ENCODE measurements at places on chromosomes 11 and 22.

DNA sequence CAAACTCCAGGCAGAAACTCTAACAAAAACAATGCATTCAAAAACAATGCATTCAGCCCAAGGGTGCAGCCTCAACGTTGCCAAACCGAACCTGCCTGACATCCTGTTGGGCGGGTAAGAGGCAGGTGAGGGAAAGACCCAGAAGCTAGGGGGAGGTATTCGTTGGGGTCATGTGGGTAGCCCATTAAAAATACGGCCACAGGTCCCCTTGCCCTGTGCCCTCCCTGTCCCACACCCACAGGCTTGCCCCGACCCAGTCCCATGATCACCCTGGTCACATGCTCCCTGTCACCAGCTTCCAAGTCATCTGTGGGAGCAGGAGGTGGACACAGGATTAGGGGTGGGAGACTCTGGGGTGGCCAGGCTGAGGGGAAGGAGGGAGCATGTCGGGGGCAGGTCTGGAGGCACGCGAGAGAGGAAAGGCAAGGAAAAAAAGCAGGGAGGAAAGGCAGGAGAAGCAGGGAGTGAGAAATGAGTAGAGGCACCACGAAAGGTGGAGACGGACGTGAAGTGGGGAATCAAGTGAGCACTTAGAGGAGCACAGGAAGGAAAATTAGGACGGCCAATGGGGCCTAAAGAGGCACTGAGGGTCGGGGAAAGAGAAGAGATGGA, 683 bp downstream of the PLA2G6 start:
- DNase-seq = no peak

GRCh38 chr11:11366793-11367192, 13.7 kb upstream of the CSNK2A3 start:
- DNase-seq = no peak

DNA sequence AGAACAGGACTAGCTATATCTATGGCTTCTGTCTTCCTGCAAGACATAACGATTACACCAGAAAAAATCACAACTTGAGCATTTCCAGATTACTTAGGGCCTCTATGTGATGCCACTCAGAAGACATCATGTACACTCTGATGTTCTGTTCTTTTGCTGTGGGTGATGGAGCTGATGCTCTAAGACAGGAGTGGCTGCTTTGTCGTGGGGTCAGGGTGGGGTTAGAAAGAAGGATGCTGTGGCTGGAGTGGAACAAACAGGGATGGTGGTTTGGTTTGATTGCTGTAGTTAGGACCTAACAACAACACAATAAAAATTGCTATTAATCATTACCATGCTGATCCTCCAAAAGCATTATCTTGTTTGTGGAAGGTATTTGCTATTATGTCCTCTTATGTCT, 120.3 kb upstream of the ARHGAP20 start:
- no peak for DNase-seq

GRCh38 chr11:66219846-66220565, 48.4 kb upstream of the RAB1B start:
- no peak for DNase-seq

DNA sequence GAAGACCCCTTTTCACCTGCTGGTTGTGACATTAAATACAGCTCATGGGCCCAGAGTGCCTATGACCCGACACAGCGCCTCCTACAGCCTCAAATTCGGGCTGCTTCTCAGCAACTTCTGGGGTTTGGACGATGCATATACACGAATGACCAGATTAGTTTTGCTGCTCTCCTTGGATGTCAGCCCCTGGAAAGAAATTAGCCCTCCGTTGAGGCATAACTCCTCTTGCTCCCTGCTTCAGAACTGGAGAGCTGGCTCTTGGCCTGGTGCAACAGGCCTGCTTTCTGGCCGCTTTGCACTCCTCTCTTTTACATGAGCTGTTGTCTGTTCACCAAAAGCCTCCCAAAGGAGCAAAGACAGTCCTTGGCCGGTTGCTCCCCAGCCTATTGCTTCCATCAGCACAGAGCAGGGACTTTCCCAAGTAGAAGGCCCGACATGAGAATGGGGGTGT, 3.3 kb downstream of the TECTA start:
- no peak for DNase-seq

DNA sequence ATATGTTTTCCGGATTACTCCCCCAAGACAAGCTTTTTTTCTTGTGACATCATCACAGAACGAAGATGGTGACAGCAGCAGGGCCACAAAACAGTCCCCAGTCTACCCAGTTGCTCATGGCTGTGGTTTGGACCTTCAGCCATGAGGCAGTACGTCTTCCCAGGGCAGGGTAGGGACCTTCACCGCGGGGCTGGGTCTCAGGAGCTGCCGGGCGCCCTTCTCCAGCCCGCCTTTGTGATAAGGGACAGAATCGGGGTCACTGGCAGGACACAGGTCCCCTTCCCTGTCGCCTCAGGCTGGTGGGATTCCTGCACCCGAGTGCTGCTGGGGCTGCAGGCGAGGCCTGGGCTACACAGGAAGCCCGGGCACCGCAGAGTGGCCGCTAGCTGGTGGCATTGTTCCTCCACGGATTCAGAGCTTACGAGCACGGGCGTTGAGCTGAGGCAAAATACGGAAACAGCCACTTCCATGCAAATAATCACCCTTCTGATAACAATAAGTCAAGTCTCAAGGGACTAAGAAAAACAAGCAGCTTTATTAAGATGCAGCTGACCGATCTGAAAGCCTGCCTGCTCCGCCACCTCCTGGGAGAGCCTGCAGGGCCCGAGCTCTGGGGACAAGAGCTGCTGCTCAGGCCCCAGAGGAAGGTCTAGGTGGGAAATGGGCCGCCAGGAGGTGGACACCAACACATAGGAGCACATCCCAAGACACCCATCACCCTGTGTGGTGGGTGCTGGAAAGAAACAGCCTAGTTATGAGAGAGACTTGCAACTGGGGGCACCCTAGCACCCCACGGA, 12.3 kb downstream of the TBX1 start:
- DNase-seq = peak; percentile 38

DNA sequence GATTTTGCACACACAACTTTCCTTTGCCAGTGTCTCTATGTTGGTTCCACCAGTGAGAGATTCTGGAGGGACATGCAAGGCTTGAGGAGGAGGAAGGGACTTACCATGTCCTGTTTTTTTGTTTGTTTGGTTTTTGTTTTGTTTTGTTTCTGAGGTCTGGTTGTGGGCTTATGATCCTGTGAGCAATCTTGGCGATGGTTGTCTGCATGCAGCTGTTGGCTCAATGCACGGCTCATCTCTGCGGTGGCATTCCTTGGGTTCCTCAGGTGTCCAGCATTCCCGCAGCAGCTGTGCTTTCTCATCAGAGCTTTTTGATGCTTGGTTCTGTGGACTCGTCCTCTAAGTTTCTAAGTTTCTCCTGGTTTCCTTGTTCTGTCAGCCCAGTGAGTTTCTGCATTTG, 4.8 kb upstream of the NNMT start:
- no peak for DNase-seq

DNA sequence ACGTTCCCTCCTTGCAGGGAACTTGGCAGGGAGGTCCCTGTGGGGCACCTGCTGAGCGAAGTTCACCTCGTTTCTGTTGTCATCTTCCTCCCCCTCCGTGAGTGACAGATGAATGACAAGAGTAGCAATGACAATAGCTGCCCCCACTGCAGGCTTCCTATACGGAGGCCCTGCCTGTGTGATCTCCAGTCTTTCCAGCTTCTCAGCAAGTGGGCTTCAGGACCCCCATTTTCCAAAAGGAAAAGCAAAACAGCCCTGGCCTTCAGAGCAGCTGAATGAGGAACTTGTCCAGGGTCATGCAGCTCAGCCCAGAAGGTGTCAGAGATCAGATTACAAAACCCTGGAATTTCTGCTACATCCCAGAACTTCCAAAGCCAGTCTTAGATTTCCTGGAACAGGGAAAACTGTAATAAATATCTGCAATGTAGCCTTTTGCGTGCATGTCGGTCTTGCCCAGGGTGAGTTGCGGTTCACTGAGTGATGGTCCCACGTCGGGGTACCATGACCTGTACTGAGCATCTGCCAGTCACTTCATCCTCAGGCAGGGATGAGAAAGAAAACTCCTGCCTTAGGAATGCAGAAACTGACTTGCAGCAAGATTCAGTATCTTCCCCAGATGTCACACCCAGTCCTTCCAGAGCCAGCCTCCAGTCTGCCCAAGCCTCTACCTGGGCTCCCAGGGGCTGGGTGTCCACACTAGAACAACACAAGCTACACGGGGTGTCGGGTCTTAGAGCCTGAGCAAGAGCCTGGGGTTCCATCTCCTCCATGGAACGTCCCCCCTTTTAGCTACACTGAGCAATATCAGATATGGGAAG, 1457.0 kb downstream of the BRD1 start:
- no peak for DNase-seq

DNA sequence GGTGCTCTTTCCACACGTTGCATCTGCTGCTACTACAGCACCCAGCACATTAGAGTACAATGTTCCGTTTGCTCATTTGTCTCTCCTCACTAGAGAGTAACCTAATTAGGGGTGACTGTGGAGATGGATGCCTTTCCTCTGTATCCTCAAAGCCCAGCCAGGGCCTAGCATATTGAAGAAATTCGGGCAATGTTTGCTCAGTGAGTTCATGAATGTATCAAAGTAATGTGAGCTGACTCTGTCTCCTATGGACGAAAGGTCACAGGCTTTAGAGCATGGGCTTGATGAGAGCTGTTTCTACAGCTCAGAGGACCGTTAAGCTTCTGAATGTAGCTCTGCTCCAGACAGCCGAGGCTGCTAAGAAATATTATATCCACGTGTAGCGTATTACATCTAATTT, 67.5 kb downstream of the C11orf58 start:
- no peak for DNase-seq

- DNase-seq = no peak
Measured at GRCh38 chr11:29773656-29774264, 243.1 kb downstream of the KCNA4 start.

DNA sequence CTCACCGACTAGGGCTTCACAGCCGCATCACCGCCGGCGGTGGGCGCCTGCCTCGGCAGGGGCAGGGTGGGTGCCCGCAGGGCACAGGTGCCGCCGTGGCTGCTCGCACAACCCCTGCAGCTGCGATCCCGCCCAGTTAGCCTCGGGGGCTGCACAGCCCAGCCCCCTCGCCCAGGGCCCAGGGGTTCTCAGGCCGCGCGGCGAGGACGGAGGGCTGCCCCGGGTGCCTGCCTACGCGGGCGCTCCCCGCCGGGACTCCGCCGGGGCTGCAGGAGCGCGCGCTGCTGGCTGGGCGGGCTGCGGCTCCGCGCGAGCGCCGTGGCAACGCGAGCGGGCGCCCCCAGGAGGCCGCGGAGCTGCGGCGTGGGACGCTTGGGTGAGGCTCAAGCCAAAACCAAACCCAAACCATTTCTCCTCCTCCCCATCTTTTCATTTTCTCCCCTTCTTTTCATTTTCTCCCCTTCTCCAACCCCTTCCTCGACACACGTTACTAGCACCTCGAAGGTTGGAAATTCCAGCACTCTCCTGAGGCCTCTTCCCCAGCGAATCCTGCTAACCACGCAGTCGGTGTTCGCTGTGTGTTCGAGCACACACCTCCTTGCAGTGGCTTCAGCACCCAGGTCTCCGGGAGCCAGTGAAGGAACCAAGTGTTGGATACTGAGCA, at the start of gene MICAL3:
Gene MICAL3, minus strand, starts transcription at position 286 of the 664 bp plus-strand sequence. CDS start 117,749 bp downstream, outside the sequence.
- DNase-seq = no peak

- no peak for DNase-seq
Measured at GRCh38 chr11:105856954-105857353, 165.1 kb downstream of the MSANTD4 start.

- DNase-seq = no peak
Measured at GRCh38 chr11:29914203-29914930, 102.5 kb downstream of the KCNA4 start.

DNA sequence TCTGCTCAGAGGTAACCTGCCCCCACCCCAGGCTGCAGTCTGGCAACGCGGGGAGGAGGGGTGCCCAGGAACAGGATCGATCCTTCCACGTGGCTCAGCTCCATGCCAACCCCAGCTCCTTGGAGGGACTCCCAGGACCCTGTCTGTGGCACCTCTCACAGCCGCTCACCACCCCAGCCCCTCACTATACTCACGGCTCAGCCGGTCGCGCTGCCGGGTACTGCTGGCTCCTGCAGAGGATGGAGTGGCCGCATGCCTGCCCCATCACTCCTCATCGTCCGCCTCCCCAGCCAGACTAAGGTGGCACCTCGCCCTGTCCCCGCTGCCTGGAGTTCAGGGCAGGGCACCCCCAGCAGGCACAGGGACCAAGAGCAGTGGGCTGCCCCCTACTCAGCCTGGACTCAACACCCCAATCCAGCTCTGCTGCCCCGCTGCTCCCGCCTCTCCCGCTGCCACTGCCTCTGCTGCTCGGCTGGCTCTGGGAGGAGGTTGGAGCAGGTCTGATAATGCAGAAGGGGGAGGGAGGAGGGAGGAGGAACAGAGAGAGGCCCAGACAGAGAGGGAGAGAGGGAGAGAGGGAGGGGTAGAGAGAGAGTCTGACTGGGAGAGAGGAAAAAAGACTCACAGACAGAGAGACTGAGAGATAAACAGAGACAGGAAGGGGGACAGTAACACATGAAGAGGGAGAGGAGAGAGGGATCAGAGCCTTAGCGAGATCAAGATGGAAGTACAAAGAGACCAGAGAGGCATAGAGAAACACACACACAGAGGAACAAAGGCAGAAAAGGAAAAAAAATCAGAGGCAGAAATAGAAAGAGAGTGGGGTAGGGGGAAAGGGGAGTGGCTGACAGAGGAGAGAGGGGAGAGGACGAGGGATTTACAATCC, at the start of gene PDE2A:
Gene PDE2A, minus strand, starts transcription at position 480 of the 886 bp plus-strand sequence. Its CDS starts 215 bp downstream, at position 265.
- DNase-seq = no peak

GRCh38 chr11:47408598-47409439, 429 bp downstream of the SLC39A13 start:
- no peak for DNase-seq

DNA sequence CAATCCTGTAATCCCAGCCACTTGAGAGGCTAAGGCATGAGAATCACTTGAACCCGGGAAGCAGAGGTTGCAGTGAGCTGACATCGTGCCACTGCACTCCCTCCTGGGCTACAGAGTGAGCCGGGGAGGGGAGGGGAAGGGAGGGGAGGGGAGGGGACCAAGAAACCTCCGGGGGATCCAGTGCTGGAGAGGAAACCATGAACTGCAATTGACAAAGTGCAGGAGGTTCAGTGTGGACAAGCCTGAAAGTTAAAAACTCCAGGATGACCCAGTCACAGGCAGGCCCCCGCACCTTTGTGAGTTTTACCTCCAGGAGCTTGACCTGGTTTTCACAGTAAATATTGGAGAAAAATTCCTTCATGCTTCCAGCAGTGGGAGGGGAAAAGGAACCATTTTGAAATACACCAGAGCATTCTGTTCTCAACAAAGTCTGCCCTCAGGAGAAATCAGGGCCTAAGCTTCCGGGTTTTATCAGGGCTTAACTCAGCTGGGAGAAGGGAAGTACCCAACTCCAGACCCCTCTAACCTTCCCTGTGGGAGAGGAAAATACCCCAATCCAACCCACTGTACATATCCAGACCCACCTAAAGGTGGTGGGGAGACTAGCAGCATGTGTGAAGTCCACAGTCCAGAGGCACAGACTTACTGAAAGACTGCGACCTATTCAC, 15.5 kb upstream of the ZFTA start:
- no peak for DNase-seq

GRCh38 chr11:122367809-122368231, 251.8 kb upstream of the BLID start:
- DNase-seq = no peak

DNA sequence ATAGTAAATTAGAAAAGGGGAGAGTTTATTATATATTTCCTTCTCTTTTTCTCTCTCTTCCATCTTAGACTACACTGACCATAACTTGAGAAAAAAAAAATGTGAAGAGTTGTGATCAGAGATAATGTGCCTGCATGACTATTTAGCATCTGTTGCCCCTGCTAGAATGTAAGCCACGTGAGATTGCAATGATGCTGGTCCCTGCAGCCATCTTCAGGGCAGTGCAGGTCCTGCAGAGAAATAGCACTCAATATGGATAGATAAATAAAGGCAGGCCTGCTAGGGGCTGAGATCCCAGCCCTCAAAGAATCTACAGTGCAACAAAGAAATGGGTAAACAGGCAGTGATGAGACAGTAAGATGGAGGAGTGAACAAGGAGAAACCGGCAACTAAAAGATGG, 7.8 kb upstream of the DKK3 start:
- no peak for DNase-seq
